NCI-H510A treated with DMSO at 0.1 percent for 48 hours (cell line): ENCODE measurements at places on chromosomes 1 and 21.

- peak; percentile 87 for DNase-seq
These were observed 7.0 kb downstream of the INSRR start for GRCh38 chr1:156851779-156852417.

DNA sequence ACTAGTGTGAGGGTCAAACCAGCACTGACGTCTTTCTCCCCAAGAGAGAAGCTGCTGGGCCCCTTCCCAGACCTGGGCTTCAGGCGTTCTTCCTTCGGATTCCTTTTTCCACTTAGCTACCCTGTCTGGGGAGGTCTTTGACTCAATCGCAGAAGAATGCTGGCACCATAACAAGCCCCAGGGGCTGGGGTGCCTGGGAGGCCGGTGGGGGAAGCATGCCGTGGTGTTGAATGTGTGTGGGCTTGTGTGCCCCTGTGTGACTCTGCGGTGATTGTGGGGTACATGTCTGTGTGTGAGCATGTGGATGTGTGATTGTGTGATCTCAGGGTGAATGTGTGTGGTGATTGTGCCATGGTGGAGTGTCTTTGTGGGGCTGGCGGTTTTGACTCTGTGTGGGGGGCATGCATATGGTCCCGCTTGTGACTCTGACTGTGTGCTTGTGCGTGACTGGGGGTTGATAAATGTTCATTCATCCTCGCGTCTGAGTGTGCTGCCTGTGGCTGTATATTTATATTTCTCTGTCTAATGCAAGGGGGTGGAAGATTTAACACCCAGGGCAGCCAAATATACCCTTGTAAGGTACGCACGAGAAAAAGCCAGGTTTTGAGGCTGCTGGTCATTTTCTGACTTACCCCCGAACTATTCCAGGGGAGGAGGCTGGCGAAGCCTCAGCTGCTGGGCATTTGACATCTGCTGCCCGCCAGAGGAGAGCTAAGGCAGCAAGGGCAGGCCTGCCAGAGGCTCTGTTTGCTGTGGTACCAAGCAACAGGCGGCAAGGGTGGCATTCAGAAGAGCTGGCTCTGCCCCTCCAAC lies 1.1 kb upstream of the SYNC start:
- no peak for DNase-seq

DNA sequence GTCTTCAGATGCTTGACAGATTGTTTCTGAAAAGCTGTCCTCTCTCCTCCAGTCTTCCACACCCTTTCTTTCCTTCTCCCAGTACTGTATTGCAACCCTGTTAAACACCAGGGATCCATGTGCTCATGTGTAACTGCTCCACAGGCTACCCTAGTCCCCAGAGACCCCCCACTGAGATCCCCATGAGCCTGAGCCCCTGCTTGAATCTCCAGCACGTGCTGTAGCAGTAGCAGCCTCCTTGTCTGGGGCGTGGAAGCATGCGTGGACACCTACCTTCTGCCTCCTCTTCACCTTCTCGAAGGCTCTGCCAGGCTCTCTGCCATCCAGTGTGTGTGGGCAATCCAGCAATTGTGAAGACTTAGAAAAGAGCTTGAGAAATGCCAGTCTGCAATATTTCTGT lies 25.2 kb downstream of the GPR137B start:
- DNase-seq, result no peak

DNA sequence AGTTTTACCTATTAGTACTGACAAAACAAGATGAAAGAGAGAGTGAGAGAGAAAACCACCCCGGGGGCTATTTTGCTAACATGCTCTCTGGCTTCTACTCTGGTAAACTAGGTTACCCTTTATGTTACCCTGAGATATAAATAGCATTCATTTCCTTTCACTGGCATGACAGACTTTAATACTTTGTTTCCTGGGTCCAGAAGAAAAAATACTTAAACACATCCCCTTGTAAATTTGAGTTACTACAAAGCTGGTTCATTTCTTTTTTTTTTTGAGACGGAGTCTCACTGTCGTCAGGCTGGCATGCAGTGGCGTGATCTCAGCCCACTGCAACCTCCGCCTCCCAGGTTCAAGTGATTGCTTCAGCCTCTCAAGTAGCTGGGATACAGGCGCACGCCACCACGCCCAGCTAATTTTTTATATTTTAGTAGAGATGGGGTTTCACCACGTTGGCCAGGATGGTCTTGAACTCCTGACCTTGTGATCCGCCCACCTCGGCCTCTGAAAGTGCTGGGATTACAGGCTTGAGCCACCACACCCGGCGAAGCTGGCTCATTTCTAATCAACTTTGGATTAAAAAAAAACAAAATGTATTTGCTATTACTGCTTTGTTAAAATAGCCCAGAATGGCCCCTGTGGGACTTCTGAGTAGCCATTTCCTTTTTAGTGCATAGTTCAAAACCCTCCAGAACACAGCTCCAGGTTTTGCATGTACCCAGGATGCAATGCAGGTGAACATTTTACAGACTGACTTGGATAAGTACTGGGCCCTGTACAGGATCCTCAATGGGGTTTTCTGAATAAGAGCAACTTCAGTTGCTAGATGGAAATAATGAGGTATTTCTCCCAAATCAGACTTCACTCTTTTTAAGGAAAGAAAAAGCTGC lies 20.6 kb downstream of the INPP5B start:
- DNase-seq, result no peak

GRCh38 chr21:37380349-37381323 lies 14.1 kb downstream of the DYRK1A start:
- peak; percentile 38 for DNase-seq

DNA sequence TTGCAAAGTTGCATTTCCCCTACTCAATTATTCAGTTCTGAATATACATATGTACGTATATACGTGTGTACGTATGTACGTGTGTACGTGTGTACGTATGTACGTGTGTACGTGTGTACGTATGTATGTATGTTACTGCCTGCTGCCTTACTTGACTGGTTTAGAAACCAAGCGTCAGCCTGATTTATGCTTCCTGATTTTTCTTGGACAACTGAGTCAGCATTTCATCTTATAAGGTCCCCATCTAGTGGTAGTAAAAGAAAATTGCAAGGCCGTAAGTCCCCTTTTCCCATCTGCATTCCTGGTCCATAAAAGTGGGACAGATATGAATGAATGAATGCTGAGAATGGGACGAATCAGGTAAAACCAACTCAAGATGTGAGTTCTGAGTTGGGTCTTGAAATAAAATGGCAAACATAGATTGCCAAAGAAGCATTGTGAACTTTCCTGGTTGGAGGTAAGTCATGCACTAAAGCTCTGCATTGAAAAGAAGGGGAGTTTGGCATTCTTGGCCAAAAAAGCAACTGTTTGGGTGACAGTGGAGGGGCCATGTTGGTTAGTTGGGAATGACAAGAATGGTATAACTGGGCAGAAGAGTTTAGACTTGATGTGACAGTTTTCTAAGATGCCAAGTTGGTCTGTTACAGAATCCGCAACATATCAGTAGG lies 76.4 kb upstream of the DNAH14 start:
- peak; percentile 55 for DNase-seq

GRCh38 chr1:187655104-187655503 lies 826.4 kb downstream of the PLA2G4A start:
- DNase-seq, result no peak

DNA sequence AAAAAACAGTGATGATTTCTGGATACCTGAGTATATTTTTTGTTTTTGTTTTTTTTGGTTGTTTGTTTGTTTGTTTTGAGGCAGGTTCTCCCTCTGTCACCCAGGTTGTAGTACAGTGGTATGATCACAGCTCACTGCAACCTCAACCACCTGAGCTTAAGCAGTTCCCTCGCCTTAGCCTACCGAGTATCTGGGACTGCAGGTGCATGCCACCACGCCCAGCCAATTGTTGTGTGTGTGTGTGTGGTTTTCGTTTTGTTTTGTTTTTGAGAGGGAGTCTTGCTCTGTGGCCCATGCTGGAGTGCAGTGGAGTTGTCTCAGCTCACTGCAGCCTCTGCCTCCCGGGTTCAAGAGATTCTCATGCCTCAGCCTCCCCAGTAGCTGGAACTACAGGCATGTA lies 55.3 kb upstream of the RCC1 start:
- DNase-seq, result no peak

- DNase-seq, result no peak
These were observed 15.7 kb upstream of the SLC44A3 start for GRCh38 chr1:94804442-94804837.

DNA sequence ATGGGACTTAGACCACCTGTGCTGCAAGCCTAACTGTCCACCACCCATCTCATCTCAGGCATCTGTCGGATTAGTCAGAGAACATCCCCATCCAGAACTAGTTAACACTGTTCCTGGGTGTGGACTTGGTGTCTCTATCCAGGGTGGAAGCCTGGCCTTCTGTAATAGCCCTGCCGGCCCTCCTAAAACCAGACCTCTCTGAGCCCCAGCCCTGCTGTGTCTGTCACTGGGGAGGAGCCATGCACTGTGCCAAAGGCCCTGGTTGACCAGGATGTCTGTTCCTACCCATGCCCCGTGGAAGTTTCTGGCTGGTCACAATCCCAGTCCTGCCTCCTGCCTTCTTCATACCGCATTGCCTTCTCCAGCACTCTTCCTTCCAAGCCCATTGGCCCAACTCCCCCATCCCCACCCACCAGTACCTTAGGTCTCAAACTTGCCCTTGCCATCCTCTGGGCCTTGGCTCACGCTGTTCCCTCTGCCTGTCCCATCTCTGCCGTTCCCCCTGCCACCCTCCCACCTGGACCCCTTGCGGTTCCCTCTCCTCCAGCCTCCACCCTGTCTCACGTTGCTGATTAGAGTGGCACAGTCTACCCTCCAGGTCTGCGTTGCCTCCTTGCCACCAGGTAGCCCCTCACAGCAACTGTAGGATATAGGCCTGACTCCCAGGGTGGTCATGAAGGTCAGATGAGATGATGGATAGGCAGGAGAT lies 105.6 kb downstream of the EPHB2 start:
- no peak for DNase-seq

DNA sequence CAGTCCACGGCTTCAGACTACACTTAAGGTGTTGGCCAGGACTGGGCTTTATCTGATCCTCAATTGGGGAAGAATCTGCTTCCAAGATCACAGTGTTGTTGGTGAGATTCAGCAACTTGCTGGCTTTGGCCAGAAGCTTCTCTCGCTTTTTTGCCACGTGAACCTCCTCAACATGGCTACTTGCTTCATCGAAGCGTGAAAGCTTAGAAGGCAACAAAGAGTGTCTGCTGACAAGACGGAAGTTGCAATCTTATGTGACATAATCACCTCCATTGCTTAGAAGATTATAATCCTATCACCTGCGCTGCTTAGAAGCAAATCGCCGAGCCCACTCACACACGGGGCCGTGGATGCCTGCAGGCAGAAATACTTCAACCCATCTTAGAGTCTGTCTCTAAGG lies 10.4 kb upstream of the ITPKB start:
- DNase-seq, result no peak

DNA sequence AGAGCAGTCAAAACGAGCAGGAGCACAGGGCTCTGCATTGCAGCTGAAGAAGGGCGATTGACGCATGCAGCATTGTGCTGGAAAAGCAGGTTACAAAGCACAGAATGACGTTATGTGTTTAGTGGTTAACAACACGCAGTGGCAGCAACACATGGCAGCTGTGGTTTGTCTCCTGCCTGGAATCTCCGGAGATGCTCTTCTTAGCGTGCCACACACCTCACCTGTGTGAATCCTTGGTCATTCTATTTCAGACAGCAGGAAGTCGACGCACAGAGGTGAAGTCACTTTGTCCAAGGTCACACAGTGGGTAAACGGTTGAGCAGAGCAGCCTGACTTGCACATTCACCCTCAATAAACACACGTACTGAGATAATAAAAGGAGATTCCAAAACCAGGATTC lies 14.7 kb downstream of the OBSCN start:
- DNase-seq, result no peak

- no peak for DNase-seq
These were observed 91.1 kb downstream of the SMYD2 start for GRCh38 chr1:214372092-214372491.

DNA sequence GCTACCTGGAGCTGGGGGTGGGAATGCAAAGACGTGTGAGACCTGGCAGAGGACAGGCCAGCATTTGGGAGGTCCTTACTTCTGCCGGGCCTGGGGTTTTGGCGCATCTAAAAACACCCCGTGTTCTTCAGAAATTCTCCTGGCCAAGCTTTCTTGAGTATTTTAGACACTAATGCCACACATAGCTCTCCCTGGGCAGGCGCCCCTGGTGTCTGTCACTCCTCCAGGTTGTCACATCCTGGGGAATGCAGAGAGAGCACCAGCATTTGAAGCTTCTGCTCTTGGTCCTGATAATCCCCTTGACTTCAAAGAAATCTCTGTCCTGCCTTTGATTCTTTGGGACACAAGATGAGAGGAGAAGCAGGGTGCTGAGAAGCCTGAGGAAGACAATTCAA lies 6.0 kb downstream of the CAPN9 start:
- DNase-seq, result no peak

GRCh38 chr1:200180821-200181220 lies 153.3 kb downstream of the NR5A2 start:
- DNase-seq, result no peak

GRCh38 chr1:59427784-59428183 lies 130.9 kb downstream of the FGGY start:
- no peak for DNase-seq

DNA sequence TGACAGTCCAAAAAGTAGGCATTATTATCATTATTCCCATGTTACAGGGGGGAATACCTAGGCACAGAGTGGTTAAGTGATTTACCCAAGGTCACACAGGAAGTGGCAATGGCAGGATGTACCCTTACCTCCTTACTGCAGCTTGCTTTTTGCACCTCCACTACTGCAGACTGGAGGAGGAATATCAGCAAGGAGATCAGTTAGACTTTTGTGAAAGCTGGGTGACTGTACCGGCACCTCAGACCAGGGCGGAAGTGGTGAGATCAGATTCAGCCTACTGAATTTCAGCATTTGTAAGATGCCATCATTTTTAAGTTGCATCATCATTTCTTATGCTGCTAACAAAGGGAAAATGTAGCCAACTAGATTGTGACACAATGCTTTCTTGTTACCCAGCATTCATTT lies 4.5 kb downstream of the ADARB1 start:
- no peak for DNase-seq

DNA sequence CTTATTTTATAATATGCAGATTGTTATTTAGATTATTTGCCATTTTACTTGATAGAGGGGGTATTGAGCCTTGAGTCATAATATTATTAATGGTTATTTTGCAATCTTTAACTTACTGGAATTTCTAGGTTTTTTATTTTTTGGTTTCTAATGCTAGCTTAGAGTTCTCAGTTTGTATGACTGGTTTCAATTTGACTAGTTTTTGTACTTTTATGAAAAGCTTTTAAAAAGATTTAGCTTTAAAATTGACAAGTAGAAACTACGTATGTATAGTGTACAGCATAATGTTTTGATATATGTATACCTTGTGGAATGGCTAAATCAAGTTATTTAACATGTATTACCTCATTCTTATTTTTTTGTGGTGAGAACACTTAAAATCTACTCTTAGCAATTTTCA lies 41.5 kb downstream of the CEP350 start:
- DNase-seq, result no peak
